Lung microvascular endothelial cell (primary cell): ENCODE measurements at places on chromosomes 13 and 19. TPM values are rescaled to one million over a fixed set of nuclear protein-coding genes. Genes with fewer than 3 reads are reported as not detected.
A peak's percentile ranks its signal among the peaks of the same experiment; 100 is the strongest.

Gene CEACAM16
- total RNA-seq = under 0.01 TPM in 1 of 2 replicates, not detected in the other

Gene SIGLECL1
- total RNA-seq = not detected in 2 replicates

Gene TMEM59L
- total RNA-seq = not detected in 2 replicates

Gene PAF1
- total RNA-seq = 20.5 and 23.6 TPM in 2 replicates

Gene FFAR2
- total RNA-seq = not detected in 2 replicates

Gene OR10H3
- total RNA-seq = not detected in 2 replicates

DNA sequence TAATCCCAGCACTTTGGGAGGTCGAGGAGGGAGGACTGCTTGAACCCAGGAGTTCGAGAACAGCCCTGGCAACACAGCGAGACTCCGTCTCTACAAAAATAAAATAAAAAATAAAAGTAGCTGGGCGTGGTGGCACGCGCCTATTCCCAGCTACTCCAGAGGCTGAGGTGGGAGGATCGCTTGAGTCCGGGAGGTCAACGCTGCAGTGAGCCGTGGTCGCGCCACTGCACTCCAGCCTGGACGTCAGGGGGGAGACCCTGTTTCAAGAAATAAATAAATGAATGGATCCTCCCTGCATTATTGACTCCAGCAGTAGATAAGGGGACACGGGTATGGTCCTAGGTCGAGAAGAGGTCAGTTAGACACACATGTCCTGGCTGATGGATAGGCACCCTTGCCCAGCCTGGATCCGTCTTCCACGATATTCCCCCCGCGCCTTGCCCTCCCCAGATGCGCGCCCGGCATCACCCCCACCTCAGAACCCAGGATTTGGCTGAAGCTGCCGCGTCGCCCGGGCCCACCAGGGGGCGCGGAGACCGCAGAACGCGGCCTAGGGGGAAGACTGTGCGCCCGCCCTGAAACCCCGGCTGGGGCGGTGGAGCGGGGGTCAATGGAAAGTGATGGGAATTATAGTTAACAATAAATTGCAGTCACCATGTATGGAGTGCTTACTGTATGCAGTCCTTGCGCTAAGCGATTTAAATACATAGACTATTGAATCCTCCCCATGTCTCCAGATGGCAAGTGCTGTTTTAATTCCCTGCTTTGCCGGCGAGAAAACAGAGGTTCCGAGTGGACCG lies 2.1 kb upstream of the HOOK2 start:
- DNase-seq = peak; percentile 87

- peak; percentile 86 for DNase-seq
These were observed 1.5 kb downstream of the MYADM start for GRCh38 chr19:53868892-53869804.

DNA sequence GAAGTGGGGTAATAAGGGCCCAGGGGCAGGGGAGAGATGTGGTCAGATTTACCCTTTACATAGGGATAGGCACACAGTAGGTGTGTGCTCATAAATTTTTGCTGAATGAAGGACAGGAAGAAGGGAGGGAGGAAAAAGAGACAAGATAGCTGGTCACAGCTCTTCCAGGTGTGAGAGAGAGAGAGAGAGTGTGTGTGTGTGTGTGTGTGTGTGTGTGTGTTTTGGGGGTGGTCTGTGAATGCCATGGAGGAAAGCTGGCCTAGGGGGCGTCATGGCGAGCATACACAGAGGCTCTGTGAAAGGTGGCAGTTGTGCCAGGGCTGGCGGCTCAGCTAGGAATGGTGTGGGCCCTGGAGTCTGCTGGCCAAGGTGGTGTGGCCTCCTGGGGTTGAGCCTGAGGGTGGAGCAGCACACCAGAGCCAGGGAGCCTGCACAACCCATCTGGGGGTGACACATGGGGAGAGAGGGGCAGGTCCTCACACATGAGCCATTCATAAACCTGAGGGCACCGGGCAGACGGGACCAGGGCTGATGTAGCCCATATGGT lies 6.0 kb upstream of the PRX start:
- DNase-seq = no peak

DNA sequence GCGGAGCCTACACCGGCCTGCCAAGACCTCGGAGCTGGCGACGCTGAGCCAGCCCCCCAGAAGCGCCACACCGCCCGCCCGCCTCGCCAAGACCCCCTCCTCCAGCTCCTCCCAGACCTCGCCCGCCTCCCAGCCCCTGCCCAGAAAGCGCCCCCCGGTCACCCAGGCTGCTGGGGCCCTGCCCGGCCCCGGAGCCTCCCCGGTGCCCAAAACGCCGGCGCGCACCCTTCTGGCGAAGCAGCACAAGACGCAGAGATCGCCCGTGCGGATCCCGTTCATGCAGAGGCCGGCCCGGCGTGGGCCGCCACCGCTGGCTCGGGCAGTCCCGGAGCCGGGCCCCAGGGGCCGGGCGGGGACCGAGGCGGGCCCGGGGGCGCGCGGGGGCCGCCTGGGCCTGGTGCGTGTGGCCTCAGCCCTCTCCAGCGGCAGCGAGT lies 10.2 kb downstream of the C19orf25 start:
- DNase-seq = no peak

GRCh38 chr13:73299787-73300186 lies 241.0 kb downstream of the KLF5 start:
- DNase-seq = no peak

DNA sequence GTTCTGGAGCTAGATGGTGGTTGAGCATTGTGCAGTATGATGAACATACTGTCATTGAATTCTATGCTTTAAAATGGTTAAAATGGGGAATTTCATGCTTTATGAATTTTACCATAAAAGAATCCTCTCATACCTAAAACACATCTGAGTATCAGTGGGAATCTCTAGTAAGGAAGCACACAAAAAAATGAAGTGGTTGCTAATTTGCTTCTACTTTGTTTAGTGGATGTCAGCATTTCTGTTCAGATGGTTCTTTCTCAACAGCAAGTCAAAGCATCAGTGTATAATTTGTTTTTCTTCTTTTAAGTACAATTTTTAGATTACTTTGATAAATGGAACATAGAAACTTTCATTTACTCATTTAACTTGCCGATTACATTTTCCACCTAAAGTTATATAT lies 52.1 kb upstream of the AKAP11 start:
- DNase-seq = no peak

- no peak for DNase-seq
These were observed 253.3 kb downstream of the LMO7 start for GRCh38 chr13:75889427-75889826.

- DNase-seq = no peak
These were observed 23.4 kb downstream of the CCNE1 start for GRCh38 chr19:29834991-29835846.

- peak; percentile 71 for DNase-seq
These were observed 27.2 kb downstream of the COMP start for GRCh38 chr19:18763674-18764590.

- no peak for DNase-seq
These were observed 7.5 kb upstream of the BCAT2 start for GRCh38 chr19:48818234-48818820.

- DNase-seq = no peak
These were observed 47.8 kb downstream of the KCTD15 start for GRCh38 chr19:33844478-33844877.

DNA sequence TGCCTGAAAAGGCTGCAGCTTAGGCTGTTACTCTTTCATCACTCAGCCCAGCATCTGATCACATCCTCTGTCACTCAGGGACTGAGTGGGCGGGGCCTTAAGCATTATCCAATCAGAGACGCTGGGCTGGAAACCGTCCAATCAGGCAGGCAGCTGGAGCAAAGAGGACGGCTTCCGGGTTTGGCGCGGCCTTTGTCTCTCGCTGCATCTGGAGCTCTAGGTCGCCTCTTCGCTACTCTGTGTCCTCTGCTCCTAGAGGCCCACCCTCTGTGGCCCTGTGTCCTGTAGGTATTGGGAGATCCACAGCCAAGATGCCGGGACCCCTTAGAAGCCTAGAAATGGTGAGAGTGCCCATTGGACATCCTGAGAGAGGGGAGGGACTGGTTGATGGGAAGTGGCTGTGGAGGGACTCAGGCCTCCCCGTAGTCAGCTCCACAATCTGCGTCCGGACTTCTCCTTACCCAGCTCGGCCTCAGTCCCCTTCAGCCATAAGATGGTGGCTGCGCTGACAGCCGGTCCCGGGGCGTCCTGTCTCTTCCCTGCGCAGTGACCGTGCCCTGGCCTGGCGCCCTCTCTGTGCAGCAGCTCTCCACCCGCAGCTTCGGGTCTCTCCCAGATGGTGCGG lies at the start of gene ZNF486:
ZNF486 (plus strand) TSS at position 195 of the 625 bp plus-strand sequence; CDS start at position 312, 117 bp downstream.
- DNase-seq = peak; percentile 96

GRCh38 chr19:58563034-58563573 lies 4.7 kb upstream of the UBE2M start:
- DNase-seq = no peak

GRCh38 chr19:57512845-57513244 lies 13.1 kb downstream of the ZNF773 start:
- DNase-seq = peak; percentile 33

DNA sequence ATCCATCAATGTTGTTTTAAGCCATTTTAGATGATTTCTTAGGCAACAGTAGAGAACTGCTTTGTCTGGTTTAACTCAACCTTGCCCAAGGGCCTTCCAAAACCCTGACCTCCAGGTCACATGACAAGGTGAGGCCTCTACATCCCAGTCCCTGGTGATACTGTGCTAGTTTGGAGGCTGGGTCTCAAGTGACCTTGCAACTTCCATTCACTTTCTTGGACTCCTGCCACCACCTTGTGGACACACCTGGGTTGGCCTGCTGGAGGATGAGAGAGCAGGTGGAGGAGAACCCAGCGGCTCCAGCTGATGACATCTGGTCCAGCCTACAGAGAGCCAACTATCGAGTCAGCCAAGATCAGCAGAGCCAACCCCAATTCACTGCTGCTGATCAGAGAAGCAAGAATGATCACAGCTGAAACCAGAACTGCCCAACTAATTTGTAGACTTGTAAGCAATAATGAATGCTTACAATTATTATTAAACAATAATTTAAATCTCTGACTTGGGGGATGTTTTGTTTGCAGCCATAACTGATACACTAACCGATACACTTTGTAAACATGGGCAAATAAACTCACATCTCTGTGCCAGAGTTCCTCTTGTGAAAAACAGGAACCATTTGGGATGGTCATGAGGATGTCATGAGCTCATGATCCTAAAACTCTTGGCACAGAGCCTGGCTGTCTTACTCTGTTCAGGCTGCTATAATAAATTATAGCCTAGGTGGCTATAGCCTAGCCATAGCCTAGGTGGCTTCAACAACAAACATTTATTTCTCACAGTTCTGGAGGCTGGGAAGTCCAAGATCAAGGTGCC lies 11.5 kb downstream of the FAM187B start:
- DNase-seq = peak; percentile 7

DNA sequence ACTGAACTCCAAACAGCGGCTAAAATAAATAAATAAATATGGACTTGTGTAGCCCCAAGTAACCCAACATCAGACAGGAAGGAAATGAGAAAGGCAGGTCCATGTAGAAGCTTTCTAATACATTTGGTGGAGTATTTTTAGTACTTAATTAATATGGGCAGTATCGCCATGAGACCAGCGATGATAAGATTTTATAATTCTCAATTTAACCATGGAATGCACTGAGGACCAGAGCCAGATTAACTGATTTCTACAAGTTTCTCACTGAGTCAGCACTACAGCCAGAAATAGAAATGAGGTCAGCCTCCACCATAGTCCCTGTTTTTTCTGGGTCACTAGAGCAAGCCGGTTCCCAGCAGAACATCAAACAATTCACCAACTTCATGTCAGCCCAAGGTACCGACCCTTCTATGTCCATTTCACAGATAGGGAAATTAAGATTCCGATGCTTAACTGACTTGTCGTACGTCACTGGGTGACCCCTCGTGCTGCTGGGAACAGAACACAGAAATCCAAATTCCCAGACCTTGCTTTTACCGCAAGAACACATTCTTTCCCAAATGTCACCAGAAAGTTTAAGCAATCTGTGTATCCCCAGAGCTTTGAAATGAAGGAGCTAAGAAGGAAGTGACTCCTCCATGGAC lies 90.4 kb downstream of the COL4A1 start:
- peak; percentile 56 for DNase-seq

DNA sequence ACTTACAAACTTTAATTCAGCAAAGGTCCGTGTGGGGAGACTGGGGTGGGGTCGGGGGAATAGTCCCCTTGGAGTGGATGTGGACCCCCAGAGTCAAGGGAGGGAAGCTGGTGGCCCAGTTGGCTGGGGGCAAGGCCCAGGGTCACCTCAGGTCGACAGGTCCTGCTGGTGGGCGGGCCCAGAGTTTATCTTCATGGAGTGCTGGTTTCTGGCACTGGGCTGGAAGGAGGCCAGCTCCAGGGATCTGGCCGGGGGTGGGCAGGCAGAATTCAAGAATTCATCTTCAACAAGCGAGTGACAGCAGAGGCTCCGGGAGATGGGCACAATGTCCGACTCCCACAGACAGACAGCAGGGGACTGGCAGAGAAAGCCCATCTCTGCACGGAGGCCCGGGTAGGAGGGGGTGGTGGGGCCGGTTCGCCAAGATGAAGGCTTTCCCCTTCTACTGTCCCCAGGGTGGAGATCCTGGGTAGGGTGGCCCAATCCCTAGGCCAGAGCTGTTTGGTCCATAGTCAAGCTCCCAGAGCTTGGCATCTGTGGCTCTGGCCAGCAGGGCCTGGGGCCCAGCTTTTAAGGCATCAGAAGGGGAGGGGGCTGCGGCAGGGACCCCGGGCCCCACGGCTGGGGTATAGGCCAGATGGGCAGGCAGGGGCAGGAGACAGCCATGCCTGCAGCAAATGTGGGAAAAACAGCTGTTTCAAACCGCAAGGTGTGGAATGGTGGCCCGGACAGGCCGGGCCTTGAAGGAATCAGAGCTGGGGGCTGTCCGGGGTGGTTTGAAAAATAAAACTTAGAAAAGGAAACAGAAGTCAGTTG lies 622 bp upstream of the FDX2 start:
- no peak for DNase-seq

DNA sequence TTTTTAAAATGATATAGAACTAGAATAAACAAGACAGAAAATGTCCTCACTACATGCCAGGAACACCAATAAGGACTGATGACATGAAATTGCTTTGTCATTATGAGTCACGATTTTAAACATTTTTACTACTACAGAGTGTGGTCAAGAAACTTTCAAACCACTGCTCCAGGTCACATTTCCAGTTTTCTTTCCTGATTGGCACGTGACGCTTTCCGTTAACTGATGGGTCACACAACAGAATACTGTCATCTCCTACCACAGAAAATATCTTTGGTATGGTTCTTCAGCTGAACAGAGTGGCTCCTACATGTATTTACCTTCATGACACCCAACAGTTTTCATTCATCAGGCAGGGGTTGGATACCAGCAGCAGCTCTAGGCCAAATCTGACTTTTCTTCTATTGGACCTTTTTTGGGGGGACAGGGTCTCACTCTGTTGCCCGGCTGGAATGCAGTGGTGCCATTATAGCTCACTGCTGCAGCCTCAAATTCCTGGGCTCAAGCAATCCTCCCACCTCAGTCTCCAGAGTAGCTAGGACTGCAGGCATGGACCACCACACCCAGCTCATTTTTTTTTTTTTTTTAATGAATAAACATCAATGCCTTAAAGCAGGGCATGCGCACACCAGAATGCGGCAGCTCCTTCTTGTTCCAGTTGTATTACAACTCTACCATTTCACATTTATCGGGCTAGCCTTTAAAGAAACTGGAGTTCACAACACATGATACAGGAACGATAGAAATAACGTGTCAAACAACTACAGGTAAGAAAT lies 147.4 kb downstream of the RNF17 start:
- peak; percentile 84 for DNase-seq

- peak; percentile 64 for DNase-seq
These were observed 1.8 kb downstream of the MBNL2 start for GRCh38 chr13:97223711-97224541.
